ENCODE measurements at places on chromosomes 16 and 17.

GRCh38 chr16:50302472-50303005, 36.2 kb downstream of the ADCY7 start:
- no peak for DNase-seq

- peak; percentile 44 for DNase-seq
Measured at GRCh38 chr16:53899431-53899830, 195.5 kb downstream of the FTO start.

DNA sequence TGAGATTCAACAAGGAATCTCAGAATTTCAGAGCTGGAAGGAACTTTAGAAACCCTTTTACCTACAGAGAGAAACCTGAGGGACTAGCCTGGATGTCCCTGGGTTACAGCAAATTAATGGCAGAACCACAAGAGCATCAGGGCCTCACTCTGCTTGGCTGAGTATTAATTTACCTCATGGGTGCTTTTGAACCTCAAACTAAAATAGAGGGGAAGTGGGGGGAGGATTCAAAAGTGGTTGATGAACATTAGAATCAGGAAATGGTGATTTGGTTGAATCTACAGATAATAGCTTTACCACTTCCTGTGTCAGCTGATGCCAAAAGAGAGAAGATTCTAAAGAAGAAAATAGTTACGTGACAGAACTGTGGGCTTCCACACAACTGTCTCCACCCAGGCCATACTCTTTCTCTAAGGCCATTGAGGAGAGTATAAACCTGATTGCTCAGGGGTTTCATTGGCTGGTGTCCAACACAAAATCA, 11.3 kb upstream of the SKAP1 start:
- DNase-seq = no peak

DNA sequence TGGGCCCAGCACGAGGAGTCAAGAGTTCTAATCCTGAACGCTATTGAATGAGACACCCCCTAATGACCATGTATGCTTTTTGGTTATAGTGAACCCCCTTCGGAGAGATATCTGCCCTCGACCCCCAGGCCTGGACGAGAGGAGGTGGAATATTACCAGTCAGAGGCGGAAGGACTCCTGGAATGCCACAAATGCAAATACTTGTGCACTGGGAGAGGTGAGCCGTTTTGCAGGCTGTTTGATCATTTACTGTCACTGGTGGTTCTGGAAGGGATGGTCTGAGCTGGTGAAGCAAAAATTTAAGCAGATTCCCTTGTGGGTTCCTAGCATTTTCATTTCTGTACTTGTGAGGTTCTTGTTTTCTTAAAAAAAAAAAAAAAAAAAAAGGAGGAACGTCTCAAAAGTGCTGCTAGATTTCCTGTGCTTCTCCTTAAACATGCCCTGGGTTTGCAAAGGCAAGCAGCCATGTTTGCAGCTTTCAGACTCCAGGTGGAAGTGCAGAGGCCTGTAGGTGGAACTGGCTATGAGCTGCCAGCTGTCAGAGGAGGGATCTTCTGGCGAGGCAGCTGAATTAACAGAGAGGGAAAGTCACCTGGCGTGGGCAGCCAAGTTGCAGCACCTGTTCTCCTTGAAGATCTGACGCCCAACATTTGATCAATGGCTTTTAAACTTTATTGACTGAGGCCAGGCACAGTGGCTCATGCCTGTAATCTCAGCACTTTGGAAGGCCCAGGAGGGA, 3.5 kb downstream of the MARVELD3 start:
- no peak for DNase-seq

DNA sequence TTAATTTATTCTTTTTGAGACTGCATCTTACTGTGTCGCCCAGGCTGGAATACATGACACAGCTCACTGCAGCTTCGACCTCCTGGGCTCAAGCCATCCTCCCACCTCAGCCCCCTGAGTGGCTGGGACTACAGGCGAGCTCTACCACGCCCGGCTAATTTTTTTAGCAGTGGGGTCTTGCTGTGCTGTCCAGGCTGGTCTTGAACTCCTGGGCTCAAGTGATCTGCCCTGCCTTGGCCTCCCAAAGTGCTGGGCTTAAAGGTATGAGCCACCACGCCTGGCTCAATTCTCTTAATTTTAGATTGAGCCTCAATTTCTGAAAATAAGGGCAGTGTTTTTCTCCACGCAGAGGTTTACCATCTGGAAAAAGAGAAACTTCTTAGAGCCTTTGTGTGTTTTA, 41.1 kb downstream of the ZNF750 start:
- no peak for DNase-seq

GRCh38 chr16:15502041-15502725, 67.8 kb downstream of the BMERB1 start:
- DNase-seq = peak; percentile 94

All from cardiac fibroblast (primary cell).